Bronchus fibroblast of lung (primary cell): ENCODE measurements at places on chromosomes 2 and 18. TPM values are rescaled to one million over a fixed set of nuclear protein-coding genes. Genes with fewer than 3 reads are reported as not detected.

The LRRC30 gene
- not detected in 2 replicates for total RNA-seq

The CNDP1 gene
- 0.15 TPM in 1 of 2 replicates, not detected in the other for total RNA-seq

The ASB3 gene
- total RNA-seq, result 16.3 and 16.4 TPM in 2 replicates

The NOSTRIN gene
- under 0.01 TPM in 1 of 2 replicates, not detected in the other for total RNA-seq

The TUBB8B gene
- total RNA-seq, result not detected in 2 replicates

The EMILIN1 gene
- 188 and 191 TPM in 2 replicates for total RNA-seq

The HOXD3 gene
- total RNA-seq, result not detected in 2 replicates

The ZC3H6 gene
- 1.3 and 1.5 TPM in 2 replicates for total RNA-seq

The GAL3ST2 gene
- not detected in 2 replicates for total RNA-seq

The DUSP19 gene
- total RNA-seq, result 1.2 and 1.5 TPM in 2 replicates

The AKAIN1 gene
- total RNA-seq, result not detected in 2 replicates

The SLC4A3 gene
- total RNA-seq, result 1.3 and 1.8 TPM in 2 replicates

The GPR35 gene
- under 0.01 and 0.15 TPM in 2 replicates for total RNA-seq

The ANKRD30B gene
- total RNA-seq, result under 0.01 TPM in 1 of 2 replicates, not detected in the other

The LYPD6B gene
- under 0.01 TPM in 1 of 2 replicates, not detected in the other for total RNA-seq

The ANKRD53 gene
- total RNA-seq, result 2.0 and 2.2 TPM in 2 replicates

The EDAR gene
- not detected in 2 replicates for total RNA-seq

The IL36RN gene
- total RNA-seq, result not detected in 2 replicates

The SERPINB12 gene
- not detected in 2 replicates for total RNA-seq

The FBXO11 gene
- 17.4 and 17.5 TPM in 2 replicates for total RNA-seq

The NEUROD1 gene
- total RNA-seq, result not detected in 2 replicates

The RTTN gene
- total RNA-seq, result 9.4 and 10.6 TPM in 2 replicates

The PRKAG3 gene
- not detected in 2 replicates for total RNA-seq

The CRYBA2 gene
- total RNA-seq, result not detected in 2 replicates

The ZEB2 gene
- 18.9 and 23.2 TPM in 2 replicates for total RNA-seq

The ASB18 gene
- total RNA-seq, result not detected in 2 replicates

The LYG1 gene
- total RNA-seq, result 0.45 TPM in 1 of 2 replicates, not detected in the other

The KANSL1L gene
- total RNA-seq, result 3.7 and 6.1 TPM in 2 replicates

The TMEM37 gene
- total RNA-seq, result 0.45 and 0.84 TPM in 2 replicates

The AQP12A gene
- not detected in 2 replicates for total RNA-seq

The RAB31 gene
- 9.7 and 9.9 TPM in 2 replicates for total RNA-seq

The PRKCE gene
- total RNA-seq, result 3.7 and 4.3 TPM in 2 replicates

The ATP5F1A gene
- 545 and 576 TPM in 2 replicates for total RNA-seq

The THOC1 gene
- 15.6 and 20.2 TPM in 2 replicates for total RNA-seq

The SMYD1 gene
- not detected in 2 replicates for total RNA-seq

The APLF gene
- 1.6 and 2.2 TPM in 2 replicates for total RNA-seq

The TNS1 gene
- 15.3 and 18.3 TPM in 2 replicates for total RNA-seq

The INHA gene
- total RNA-seq, result not detected in 2 replicates

The CGREF1 gene
- total RNA-seq, result 1.5 and 2.2 TPM in 2 replicates

The SIX3 gene
- not detected in 2 replicates for total RNA-seq
